ENCODE measurements at places on chromosomes 2 and 18. TPM values are rescaled to one million over a fixed set of nuclear protein-coding genes. Genes with fewer than 3 reads are reported as not detected.

DNA sequence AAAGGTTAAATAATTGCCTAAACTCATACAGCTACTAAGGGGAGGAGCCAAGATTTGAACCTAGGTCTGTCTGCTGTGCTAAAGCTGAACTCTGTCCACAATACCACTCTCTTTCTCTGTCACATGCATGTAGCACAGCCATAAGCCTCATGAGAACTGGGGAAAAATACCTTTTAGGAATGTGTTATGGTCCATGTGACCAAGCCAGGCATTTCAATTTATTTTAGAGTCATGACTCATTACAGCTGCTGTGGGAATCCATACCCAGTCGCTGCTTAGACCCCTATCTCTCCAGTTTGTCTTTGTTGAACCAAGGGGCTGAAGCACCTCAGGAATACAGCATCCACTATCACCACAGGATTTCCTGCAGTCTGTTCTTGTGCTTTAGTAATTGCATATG is 200.0 kb upstream of the SIX3 start:
- H3K4me1 ChIP-seq = peaks cover 18% of the 10 kb centered on the region
- peak overlapping the region; percentile 33 for H3K27ac ChIP-seq
- no peaks in the 10 kb centered on the region for H3K27me3 ChIP-seq
- DNase-seq = peak; percentile 59

DNA sequence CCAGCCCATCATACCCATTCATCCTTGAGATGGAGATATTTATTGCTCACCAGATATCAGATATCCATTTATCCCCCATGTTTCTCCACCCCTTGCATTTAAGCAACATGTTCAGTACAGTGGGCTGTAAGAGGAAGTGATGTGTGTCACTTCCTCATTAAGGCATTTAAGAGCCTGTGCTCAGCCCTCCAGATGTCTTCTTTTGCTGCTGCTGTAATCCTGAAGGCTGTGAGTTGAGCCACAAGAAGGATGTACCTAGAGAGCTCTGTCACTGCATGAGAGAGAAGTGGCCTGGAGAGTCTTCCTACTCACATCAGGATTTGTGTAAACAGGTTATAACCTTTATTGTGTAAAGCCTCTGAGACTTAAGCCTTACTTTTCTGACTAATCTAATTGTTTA is 151.8 kb upstream of the UNC80 start:
- no peak overlapping the region for H3K4me3 ChIP-seq
- peaks cover 6% of the 10 kb centered on the region for H3K4me1 ChIP-seq
- DNase-seq = no peak
- no peaks in the 10 kb centered on the region for H3K36me3 ChIP-seq

- H3K27me3 ChIP-seq = no peaks in the 10 kb centered on the region
- peaks cover 17% of the 10 kb centered on the region for H3K36me3 ChIP-seq
- H3K27ac ChIP-seq = no peak overlapping the region
Measured at GRCh38 chr2:117936871-117937428, 76.9 kb downstream of the CCDC93 start.

DNA sequence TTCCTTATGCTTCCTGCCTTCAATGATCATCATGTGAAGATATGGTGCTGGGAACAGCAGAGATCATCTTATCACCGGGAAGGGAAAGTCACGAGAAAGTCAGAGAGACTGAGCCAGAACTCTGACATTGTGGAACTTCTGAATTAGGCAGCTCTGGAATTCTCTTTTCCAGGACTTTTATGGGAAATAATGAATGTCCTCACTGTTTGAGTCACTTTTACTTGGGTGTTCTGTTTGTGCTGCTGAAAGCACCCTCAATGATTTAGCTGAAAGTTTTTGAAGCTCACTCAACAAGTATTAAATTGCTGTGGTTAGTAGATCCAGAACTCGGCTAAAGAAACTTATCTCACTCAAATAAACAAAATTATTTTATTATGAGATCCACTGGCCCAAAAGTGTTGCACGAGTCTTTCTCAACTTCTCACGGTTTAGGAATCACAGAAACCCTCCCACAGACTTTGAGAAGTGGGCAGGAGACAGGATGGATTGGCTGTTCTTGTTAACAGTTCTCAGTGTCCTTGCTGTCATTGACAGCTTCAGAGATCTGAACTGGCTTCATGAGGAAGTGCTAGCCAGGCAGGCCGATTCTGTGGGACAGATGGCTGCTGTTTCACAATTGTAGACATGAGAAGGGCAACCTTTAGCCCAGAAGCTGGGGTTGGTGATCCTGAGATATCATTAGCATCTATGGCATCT is 26.4 kb upstream of the ATRAID start:
- no peak overlapping the region for H3K27ac ChIP-seq
- DNase-seq = no peak
- H3K4me1 ChIP-seq = no peaks in the 10 kb centered on the region
- H3K27me3 ChIP-seq = peaks cover 23% of the 10 kb centered on the region

Gene FBXO36
- 0.13 TPM for total RNA-seq

Gene CLIP4
- total RNA-seq = 19.6 TPM

Measured in SJCRH30 (cell line).